ENCODE measurements at places on chromosomes 6 and 20. TPM values are rescaled to one million over a fixed set of nuclear protein-coding genes. Genes with fewer than 3 reads are reported as not detected.

GRCh38 chr6:11139051-11139960 lies 27.8 kb upstream of the ERVFRD-1 start:
- DNase-seq = no peak

DNA sequence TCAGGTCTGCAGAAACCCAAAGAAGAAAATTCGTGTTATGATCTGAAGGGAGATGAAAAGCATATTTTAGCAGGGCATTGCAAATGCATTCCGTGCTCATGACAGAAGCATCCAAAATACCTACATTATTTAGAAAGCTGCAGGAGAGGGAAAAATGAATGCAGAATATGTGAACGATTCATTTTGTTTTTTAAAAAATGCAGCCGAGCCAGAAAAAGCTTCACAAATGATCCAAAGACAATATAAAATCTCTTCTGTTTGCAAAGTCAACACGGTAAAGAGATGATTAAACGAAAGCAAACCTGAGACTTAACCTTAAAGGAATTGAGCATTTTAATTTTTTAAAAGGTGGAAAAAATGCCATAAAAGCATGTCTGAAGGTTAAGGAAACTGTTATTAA lies 136.1 kb upstream of the SULF2 start:
- DNase-seq = no peak

DNA sequence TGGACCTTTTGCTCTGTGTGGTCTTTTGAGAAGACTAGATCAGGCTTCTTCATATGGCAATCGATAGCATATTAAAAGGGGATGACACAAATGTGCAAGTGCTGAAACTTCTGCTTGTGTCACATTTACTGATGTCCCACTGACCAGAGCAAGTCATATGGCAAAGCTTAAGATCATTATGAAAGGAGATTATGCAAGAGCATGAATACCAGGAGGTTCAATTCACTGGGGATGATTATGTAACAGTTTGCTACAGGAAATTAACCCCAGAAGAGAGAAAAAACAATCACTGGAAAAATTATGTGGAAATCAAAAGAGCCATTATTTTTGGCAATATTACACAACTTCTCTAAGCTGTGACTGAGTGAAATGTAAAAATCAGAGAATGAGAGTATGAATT lies 13.7 kb upstream of the PRDM13 start:
- no peak for DNase-seq

DNA sequence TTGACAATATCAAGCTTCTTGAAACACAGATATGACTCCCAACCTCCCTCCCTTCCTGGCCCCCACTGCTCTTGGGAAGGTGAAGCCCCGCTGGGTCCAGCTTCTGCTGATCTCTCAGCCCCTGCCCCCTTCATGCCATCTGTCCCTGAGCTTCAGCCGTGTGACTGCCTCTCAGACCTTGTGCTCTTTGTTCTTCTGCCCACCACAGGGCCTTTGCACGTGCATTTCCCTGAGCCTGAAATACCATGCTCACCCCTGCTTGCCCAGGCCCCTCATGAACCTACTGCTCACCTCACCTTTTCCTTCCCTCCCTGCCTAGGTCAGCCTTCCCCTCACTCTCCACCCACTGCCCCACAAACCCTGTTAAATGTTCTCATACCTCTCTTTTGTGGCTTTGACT lies 241.7 kb upstream of the PMEPA1 start:
- no peak for DNase-seq

DNA sequence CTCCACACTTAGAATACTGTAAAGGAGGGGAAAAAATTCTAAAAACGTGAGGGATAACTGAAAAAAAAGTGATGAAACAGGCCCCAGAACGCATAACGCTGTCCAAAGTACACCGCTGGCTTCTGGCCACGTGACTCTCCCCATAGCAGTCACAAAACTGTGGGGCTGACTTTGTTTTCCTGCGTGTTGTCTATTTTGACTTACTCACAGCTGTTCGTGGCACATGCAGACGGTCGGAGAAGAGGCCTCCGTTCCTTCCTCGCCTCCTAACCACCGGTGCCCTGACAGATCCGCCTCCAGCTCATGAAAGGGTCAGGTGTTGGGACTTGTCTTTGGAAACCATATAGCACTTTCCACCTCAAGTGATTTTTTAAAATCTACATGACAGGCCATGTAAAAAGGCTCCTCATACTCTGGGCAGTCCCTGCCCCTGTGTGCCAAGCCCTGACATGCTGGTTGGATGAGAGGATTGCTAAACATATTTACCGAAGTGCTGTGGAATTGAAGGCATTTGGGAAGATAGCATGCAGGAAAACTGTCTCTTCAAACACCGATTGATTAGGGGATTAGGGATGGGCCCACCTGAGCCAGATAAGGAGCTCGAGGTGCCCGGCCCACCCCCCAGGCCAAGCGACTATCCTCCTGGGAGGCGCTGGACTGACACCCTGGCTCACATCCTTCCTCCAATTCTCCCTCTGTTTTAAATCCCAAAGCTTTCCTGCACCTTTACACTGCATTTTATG lies 54.8 kb downstream of the DACT2 start:
- DNase-seq = no peak

- DNase-seq = no peak
Observed at GRCh38 chr6:19142275-19142674, 694.9 kb upstream of the ID4 start.

DNA sequence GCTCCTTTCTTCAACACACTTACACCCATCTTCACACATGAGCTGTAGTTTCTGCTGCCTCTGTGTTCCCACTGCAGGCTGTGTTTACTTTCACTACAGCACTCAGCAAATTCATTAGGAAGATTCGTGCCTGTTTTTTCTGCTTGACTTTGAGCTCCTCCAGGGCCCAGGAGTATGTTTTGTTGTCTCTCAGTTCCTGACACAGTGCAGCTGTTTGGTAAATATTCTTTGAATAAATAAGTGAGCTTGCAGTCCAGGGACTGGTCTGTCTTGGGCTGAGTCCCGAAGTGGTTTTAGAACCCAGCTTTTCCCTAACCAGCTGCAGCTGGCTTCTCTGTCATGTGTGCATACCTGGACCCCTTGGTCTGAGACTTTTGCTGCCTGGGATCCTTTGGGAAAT lies 46.6 kb upstream of the CCN6 start:
- DNase-seq = no peak

DNA sequence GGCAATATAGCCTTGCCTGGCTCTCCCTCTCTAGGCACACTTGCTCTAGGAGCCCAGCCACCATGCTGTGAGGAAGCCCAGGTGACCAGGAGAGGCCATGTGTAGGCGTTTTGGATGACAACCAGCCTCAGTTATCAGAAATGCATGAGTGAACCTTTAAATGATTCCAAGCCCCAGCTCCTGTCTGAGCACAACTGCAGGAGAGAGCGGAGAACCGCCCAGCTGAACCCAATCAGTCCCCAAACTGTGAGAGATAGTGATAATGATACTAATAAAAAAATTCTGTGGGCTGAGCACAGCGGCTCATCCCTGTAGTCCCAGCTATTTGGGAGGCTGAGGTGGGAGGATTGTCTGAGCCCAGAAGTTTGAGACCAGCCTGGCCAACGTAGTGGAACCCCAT lies 83.8 kb upstream of the TOX2 start:
- no peak for DNase-seq

GRCh38 chr6:14348389-14348788 lies 230.8 kb downstream of the CD83 start:
- no peak for DNase-seq

- DNase-seq = no peak
Observed at GRCh38 chr6:3509336-3509735, 52.5 kb upstream of the SLC22A23 start.

DNA sequence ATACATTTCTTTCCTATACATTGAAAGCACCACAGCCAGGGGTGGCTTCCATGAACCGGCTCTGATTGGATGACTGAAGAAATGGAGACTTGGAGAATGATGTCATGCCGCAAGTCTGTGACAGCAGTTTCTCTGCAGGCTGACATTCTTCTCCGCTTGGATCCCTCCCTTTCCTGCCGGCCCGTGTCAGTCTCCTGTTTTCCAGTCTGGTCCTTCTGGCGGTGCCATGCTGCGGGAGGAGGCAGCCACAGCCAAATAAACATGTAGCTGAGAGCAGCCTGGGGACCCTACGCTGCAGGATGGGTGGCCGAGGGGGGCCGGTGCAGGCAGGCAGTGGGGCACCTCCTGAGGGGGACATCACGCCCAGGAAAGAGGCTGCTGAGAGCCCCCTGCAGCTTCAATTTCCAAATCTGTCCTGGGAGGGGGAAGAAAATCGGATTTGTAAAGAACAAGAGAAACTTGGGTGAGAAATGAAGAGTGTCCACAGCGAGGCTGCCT lies 178.0 kb downstream of the TAF4 start:
- no peak for DNase-seq

DNA sequence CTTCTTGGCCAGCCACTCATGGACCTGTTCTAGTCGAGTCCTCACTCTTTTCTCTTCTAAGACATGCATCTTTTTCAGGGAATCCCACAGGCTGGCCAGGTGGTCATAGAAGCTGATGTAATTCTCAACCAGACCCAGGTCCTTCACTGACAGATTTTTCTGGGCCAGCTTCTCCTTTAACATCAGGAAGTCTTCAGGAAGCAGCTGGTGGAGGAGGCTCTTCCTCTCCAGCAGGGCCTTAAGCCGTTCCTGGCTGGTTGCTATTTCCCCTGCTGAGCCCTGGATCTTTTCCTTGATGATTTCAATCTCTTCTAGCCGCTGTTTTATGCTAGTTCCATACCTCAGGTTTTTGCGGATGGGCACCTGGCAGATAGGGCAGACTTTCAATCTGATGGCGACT lies 28.6 kb downstream of the DDX27 start:
- no peak for DNase-seq

GRCh38 chr6:158030380-158031300 lies 49.0 kb downstream of the SYNJ2 start:
- no peak for DNase-seq

- peak; percentile 45 for DNase-seq
Observed at GRCh38 chr6:32685603-32686002, 19.1 kb upstream of the HLA-DQB1 start.

GRCh38 chr20:31790401-31790800 lies 28.8 kb upstream of the MYLK2 start:
- no peak for DNase-seq

DNA sequence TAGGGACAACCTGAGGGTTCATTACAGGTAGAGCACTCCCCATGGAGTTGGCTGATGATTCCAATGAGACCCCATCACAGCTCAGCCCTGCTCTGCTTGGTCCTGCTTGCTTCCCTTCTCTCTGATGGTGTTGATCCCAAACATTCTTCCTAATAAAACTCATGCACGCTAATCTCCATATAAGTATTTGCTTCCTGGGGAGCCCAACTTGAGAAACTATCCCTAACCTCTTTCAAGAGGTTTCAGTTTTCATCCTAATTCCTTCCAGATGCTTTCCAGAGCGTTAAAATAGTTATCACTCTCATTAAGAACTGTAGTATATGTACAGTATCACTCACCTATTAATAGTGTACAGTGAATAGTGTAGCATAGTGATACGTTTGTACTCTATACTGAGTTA lies 68.1 kb downstream of the EPHA7 start:
- no peak for DNase-seq

DNA sequence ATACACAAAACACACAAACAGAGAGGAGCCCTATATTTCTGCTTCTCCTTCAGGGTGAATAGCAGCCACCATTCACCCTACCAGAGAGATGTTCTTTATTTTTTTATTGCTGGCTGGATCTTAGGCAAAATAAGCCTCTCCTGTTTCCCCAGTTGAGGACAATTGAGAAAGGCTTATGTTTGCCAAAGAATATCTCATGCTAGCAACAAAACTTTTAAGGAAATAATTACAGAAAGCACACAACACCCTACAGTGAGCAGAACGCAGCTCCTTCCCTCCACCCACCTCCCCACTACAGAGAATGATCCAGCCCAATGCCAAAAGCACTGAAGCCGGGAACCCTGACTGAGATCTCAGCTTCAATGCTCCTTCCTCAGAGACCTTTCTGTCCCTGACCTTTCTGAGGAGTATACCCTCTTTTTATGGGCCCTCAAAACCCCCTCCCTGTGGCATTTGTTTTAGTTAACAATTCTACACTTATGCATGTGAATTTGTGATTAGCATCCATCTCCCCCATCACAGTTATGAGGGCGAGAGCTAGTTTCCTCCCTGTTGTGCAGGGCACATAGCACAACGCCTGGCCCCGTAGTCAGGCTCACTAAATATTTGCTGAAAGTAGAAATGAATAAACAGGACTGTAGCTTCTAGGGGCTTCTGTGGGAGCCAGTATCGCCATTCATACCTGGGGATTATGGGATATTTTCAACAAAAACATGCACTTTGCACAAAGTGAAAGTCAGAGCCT lies 491.6 kb upstream of the CDH4 start:
- no peak for DNase-seq

- peak; percentile 59 for DNase-seq
Observed at GRCh38 chr6:35804996-35805736, at the start of gene LHFPL5. TSS of gene LHFPL5 (plus strand) at chr6:35805352. CDS start at chr6:35805671, 319 bp downstream.

GRCh38 chr20:63574829-63575743 lies 1.0 kb upstream of the HELZ2 start:
- no peak for DNase-seq

DNA sequence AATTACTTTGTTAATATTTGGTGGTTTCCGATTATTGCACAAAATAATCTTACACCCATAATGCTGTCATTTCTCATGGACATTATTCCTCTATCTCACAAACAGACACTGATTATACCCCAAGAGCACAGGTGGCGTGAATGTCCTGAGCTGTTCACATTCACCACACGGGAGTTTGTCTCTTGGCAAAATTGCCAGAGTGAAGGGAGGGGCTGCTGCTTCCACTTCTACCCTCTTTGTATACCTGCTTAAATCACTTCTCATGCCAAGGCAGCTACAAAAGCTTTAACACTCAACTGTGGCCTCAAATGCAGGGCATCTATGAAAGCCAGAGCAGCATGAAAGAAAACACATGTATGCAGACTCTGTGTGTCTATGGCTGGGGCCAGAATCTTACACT lies 41.9 kb upstream of the SLA2 start:
- no peak for DNase-seq

The TP53TG5 gene
- not detected for total RNA-seq

The ID4 gene
- not detected for total RNA-seq

The UBE2C gene
- 142 TPM for total RNA-seq

The KIF25 gene
- not detected for total RNA-seq

The ARG1 gene
- not detected for total RNA-seq

The GGT7 gene
- 13.3 TPM for total RNA-seq
